ENCODE measurements at places on chromosomes 1 and 21.
A peak's percentile ranks its signal among the peaks of the same experiment; 100 is the strongest.

- no peak for ATAC-seq
Observed at GRCh38 chr1:113674591-113674990, 84.7 kb downstream of the PHTF1 start.

DNA sequence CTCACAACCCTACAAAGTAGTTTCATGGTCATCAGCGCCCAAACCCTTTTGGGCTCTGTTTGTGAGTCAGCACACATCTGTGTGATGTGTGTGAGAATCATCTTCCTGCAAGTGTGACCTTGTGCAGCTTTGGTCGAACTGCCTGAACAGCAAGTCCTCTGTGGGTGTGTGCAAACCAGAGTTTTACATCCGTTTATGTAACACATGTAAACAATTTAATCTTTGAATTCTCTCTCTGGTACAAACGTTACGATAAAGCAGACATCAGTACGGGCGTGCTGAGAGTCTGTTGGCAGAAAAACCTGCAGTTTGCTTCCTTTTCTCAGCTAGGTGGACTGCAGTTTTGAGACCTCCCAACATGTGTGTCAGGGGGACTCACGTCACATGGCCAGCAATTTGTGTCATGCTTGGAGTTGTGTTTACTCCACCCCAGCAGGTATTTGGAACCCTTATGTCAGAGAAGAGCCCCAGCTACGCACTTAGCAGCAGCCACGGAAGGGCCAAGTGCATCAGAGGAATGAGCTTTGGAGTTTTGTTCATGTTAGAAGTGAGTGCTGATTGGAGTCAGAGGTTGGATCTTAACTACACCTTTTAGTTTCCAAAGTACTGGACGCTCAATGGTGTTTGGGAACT is 230.8 kb downstream of the PAPPA2 start:
- ATAC-seq: no peak

DNA sequence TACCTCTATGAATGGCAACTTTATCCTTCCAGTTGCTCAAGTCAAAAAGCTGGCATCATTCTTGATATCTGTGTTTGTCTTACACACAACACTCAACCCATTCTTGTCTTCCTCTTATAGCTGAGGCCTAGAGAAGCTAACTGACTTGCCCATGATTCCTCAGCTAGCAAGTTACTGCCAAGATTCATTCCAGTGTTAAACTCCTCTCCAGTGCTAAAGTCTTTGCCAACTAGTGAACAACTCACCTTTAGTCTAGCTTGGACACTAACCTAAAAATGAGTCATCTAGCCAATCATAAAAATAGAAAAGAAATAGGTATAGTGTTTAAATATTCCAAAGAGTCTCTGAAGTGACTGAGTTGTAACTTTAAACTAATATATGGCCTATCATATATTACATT is 45.6 kb upstream of the RGS2 start:
- peak; percentile 30 for ATAC-seq

GRCh38 chr1:11299225-11299574 is 26.2 kb downstream of the UBIAD1 start:
- no peak for ATAC-seq

- ATAC-seq: no peak
Observed at GRCh38 chr1:112797224-112797623, 82.1 kb upstream of the PPM1J start.

DNA sequence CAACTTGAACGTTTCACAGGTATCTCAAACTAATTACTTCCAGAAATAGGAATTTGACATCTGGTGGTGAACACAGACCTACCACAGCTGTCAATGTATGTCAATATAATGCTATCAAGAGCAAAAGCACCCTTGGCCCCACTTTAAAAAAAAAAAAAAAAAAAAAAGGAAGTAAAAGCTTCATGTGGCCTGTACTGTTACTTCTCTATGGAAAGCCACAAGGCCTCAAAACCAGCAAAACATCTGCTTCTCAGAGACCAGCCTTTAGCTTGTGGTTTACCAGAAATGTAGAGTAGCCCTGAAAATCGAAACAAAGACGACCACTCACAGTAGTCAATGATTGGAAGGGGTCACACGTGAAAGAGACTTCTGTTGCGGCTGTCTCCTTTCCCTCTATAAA is 109.6 kb downstream of the SLC45A1 start:
- no peak for ATAC-seq

DNA sequence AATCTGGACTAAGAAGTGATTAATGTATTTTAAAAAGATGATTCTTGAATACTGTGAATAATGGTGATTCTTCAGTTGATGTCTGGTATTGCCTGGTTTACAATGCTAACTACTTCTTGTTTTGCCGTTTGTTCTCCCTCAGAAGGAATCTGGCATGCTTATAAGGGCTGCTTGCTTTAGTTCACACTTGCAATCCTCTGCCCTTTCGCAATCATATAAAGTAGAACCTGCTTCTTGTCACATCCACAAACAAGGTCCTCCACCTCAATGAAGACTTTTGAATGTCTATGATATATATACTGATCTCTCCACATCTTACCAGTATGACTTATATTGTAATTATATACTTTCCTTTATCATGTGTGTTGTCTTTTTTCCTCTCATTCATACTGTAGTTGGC is 92.6 kb downstream of the ADGRL4 start:
- no peak for ATAC-seq

DNA sequence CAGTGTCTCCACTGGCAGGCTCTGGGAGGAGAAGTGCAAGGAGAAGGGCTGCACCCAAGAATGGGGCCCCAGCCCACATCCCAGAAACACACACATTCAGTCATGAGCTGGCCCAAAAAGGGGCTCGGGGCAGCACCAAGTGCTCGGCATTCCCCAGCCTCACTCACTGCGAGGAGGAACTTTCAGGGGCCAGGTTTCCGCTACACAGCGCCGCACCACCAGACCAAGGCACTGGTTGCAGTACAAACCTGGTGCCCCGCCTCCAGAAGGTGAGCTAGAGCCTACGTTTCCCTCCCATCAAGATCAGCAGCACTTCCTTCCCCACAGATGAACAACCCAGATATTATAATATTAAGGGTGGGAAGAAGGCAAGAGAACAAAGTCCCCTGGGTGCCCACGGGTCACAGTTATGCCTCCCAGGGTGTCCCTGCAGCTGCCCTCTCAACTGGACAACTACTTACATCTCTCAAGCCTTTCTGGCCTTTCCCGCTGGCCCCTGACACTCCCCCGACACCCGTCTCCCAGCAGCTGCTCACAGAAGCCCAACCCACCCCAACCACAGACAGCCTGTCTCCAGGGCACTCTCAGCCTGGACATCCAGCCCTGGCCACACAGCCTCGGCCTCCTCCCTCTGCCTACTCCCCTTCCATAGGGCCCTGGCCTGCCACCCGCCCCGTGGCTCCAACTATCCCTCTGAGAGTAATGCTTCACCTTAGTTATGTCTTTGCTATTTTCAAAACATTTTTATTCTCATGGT is 3.8 kb downstream of the PBXIP1 start:
- ATAC-seq: no peak

- ATAC-seq: no peak
Observed at GRCh38 chr1:4476394-4476793, 178.0 kb upstream of the AJAP1 start.

- ATAC-seq: no peak
Observed at GRCh38 chr1:83626603-83627002, 372.3 kb downstream of the TTLL7 start.

DNA sequence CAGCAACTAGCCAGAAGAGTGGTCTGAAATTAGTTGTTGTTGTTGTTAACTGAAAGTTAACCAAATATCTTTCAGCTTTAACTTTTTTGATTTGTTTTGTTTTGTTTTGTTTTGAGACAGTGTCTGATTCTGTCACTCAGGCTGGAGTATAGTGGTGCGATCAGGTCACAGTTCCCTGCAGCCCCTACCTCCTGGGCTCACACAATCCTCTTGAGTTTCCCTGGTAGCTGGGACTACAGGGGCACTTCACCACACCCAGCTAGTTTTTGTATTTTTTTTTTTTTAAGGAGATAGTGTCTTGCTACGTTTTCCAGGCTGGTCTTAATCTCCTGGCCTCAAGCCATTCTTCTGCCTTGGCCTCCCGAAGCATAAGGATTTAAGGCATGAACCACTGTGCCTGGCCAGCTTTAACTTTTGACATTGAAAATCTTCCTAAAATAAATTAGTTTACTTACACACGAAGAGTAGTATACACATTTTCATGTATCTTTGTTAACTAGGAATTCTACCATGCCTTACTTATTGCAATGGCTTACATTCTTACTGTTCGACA is 45.0 kb downstream of the GNG12 start:
- ATAC-seq: no peak

GRCh38 chr1:50710099-50710498 is 250.0 kb downstream of the FAF1 start:
- no peak for ATAC-seq

- ATAC-seq: no peak
Observed at GRCh38 chr21:31429506-31429905, 85.4 kb upstream of the TIAM1 start.

GRCh38 chr1:205543351-205544301 is 39.2 kb downstream of the CDK18 start:
- peak; percentile 93 for ATAC-seq

- no peak for ATAC-seq
Observed at GRCh38 chr1:227887697-227888403, 59.9 kb downstream of the WNT9A start.

GRCh38 chr1:15186846-15187151 is 33.3 kb downstream of the TMEM51 start:
- ATAC-seq: peak; percentile 15

All from SK-N-SH treated with all-trans-retinoic acid at 6 μM for 48 hours (cell line).